ENCODE measurements at places on chromosomes 16 and 17. TPM values are rescaled to one million over a fixed set of nuclear protein-coding genes. Genes with fewer than 3 reads are reported as not detected.

DNA sequence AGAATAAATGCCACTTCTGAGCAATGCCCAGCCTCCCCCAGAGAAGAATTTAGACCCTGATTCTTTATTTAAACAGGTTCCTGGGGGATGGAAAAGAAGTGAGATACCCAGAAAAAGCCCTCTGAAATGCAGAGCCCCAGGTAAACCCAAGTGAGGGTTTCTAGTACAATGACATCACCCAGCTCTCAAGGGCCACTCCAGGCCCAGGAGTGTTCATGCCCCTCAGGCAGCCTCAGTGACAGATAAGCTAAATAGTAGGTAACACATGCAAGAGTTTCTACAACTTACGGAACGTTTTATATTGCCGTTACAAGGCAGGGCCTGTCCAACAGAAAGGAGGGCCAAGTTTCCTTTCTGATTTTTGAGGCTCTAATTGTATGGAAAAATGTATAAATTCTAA lies 683.7 kb upstream of the SALL1 start:
- DNase-seq = no peak

- DNase-seq = peak; percentile 78
Observed at GRCh38 chr17:28405632-28406472, at the start of gene SLC46A1. Gene SLC46A1, minus strand, starts transcription at chr17:28406212. Its CDS starts 98 bp downstream, at chr17:28406114.

DNA sequence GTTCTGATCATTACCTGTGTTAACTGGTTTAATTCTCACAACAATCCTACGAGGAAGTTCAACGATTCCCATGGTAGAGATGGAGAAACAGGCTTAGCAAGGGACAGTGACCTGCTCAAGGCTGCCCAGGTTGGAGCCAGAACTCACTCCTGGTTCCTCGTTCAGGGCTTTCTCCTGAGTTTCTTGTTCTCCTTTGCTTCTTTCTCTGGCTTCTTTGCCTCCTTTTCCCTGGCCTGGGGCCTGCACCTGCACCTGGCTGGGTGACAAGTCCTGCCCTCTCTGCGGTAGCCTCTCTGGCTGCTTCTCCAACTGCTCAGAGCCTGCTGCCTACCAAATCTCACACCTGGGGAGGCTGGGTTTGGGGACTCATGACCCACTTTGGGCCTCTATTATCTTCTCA lies 2.8 kb downstream of the CCL22 start:
- no peak for DNase-seq

GRCh38 chr17:2015314-2015713 lies 9.8 kb downstream of the RTN4RL1 start:
- peak; percentile 50 for DNase-seq

Gene CDH8
- 0.82 TPM for total RNA-seq

Gene KLHL11
- 2.4 TPM for total RNA-seq
